GM12878 (cell line): ENCODE measurements at places on chromosomes 5 and 9. TPM values are rescaled to one million over a fixed set of nuclear protein-coding genes. Genes with fewer than 3 reads are reported as not detected.

GRCh38 chr9:120885958-120886357, 9.0 kb upstream of the PHF19 start:
- no peak overlapping the region for H3K27ac ChIP-seq
- no peak overlapping the region for H3K4me3 ChIP-seq
- no peaks in the 10 kb centered on the region for H3K27me3 ChIP-seq

DNA sequence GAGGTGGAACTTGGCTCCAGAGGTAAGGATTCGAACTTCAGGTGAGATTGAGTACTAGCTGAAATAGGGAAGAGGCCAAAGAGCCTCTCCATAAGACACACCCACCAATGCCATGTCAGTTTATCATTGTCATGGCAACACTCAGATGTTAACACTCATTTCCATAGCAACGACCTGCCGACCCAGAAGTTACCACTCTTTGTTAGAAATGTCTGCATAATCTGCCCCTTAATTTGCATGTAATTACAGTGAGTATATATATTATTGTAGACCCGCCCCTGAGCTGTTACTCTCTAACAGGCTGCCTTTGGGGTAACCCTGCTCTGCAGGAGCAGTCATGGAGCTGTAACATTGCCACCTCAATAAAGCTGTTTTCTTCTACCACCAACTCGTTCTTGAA, 10.2 kb upstream of the NTRK2 start:
- H3K36me3 ChIP-seq, result no peaks in the 10 kb centered on the region
- H3K4me1 ChIP-seq, result no peaks in the 10 kb centered on the region
- no peak overlapping the region for H3K4me3 ChIP-seq
- no peak overlapping the region for H3K27ac ChIP-seq
- no peak for DNase-seq

- no peaks in the 10 kb centered on the region for H3K4me1 ChIP-seq
- H3K27me3 ChIP-seq, result no peaks in the 10 kb centered on the region
- no peak overlapping the region for H3K4me3 ChIP-seq
- DNase-seq, result no peak
Measured at GRCh38 chr9:111730937-111731567, 63.7 kb downstream of the SHOC1 start.

C9orf152 gene
- not detected in 2 replicates for total RNA-seq
